Activated T-helper 1 cell treated with anti-CD3 and anti-CD28 coated beads, Interleukin-12 subunit alpha, Interleukin-12 subunit beta, Interleukin-2, Interleukin-4 antibody, amounts not matched to agents 30 ng/mL and 10 ng/mL and 1 ng/mL, durations not matched to agents 14 hours and 24 hours and 36 hours (primary cell): ENCODE measurements at places on chromosomes 5 and 9. TPM values are rescaled to one million over a fixed set of nuclear protein-coding genes. Genes with fewer than 3 reads are reported as not detected.

The MAT2B gene
- 113 and 116 TPM in 2 replicates for total RNA-seq

The OLFM1 gene
- 0.47 and 0.66 TPM in 2 replicates for total RNA-seq

DNA sequence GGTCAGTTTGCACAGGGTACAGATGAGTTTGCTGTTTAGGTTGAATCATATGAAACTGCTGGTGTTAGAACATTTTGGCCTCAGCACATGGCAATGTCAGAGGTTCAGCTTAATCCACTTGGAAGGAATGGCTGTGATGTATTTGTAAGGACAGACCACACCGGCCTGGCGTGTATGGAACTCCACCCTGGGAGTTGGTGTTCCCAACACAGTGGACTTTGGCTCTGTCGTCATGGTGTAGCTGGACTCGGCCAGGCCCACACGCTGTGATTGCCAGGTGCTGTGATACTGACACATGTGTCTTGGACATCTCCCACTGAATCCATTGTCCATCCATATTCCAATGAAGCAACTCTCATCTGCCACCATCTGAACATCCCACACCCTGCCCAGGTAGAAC is 90.3 kb downstream of the ZNF618 start:
- DNase-seq, result no peak

- no peak for DNase-seq
Measured at GRCh38 chr5:55432549-55432948, 102.2 kb downstream of the PLPP1 start.

DNA sequence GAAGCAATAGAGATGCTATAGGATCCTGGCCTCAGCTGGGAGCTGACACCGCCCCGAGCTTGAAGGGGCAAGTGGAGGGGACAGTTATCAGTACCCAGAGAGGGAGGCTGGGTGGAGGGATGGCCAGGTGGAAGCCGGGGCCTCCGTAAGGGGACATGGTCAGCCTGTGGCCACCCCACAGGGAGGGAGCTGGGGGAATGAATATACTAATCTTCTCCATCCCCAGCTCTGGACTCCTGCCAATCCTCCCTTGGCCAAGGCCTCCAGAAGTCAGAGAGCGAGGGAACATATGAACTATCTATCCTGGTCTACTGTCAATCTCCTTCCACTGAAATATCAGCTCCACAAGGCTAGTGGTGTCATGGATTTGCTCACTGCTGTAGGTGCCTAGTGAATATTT is 109.3 kb downstream of the BOD1 start:
- DNase-seq, result no peak

DNA sequence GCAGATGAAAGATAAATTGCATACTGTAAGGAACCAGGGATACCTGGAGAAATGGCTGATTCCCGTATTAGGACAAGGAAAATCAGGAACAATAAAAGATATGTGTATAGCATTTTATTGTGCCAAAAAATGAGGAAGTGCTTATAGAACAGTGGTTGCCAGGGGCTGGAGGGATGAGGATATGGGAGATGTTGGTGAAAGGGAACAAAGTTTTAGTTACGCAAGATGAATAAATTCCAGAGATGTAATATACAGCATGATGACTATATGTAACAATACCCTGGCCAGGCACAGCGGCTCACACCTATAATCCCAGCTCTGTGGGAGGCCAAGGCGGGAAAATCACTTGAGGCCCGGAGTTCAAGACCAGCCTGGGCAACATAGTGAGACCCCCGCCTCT is 101.8 kb downstream of the CDK5RAP2 start:
- DNase-seq, result no peak

DNA sequence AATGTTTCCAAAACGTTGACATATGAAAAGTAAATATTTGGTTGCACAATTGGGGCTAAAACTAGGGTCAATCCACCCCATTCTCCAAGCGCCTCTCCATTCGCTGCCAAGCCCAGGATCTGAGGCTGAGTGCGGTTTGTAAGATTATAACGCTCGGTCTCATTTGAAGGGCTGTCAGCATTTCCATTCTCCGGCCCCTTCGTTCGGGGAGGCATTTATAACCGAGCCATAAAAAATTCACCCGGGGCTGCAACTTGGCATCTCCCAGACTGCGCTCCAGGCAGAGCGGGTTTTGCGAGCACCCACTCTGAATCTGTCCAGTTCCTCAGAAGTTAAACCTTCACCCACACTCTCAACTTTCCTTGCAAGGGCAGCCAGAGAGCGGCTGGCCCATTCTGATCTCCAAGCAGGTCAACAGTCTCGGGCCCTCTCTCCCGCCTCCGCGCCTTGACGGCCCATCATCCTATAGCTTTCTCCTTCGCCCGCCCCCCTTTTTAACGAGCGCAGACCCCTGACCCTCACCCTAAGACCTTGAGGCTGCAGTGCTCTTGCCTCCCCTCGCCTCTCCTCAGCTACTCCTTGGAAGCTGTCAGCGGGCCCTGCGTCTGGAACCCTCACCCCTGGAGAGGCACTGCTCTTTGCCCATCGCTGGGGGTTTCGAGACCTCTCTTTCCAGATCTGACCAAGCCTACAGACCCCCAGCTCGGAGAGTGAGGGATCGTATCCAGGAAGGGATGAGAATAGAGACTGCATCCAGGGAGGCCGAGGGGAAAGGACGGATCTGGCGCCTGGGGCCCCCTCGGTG is 1.1 kb downstream of the SLIT3 start:
- DNase-seq, result no peak
